ENCODE measurements at places on chromosomes 6 and 20.

DNA sequence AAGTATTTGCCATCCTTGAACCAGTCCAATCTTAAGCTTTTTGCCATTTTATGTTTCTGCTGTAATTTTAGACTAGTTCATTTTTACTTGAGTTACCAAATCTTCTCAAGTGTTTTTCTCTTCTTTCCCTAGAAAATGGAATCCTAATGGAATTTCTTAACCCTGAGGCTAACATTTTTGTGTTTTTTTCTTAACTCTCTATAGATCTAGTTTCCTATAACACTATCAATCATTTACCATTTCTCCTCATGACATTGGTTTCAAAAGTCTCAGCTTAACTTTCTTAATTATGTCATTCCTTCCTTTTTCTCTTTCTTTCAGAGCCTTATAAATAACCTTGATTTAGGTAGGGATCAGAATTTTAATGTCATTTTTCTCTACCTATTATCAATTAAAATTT lies 54.8 kb downstream of the SENP6 start:
- DNase-seq = no peak

GRCh38 chr6:129370268-129370916 lies 339.6 kb downstream of the ARHGAP18 start:
- peak; percentile 45 for DNase-seq

- DNase-seq = no peak
These were observed 18.4 kb downstream of the GNL1 start for GRCh38 chr6:30537931-30538330.

GRCh38 chr6:131101911-131102680 lies 33.2 kb upstream of the AKAP7 start:
- DNase-seq = peak; percentile 49

- DNase-seq = no peak
These were observed 80.3 kb upstream of the BMP5 start for GRCh38 chr6:55955684-55956083.

DNA sequence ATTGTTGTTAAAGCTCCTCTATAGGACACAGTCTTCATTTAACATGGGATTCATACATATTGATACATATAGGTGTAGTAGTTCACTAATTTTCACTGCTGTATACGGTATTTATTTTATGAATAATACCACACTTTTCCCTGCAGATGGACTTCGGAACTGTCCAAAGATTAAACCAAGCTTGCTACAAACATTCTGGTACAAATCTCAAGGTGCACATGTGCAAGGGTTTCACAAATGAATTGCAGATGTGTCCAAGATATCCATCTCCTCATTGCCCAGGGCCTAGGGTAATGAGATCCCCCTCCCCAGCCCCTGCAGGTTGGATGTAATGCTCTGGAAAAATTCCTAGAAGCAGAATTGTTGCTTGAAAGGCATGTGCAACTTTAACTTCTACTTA lies 31.4 kb downstream of the DTNBP1 start:
- DNase-seq = no peak

DNA sequence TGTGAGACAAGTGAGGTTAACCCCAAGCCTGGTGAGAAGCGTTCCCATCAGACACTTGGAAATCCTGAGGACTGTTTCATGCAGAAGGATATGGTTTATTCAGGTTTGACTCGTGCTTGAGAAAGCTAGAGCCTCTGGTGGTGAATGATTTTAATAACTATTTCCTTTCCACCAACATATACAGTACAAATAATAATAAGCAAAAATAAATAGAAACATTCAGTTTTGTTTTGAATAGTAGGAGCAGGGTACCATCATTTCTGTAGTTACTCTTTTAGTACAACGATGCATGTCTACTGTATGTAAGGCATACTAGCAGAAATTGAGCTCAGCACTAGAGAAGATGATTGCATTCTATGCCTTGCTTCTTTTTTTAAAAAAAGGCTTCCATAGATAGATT lies 33.5 kb downstream of the PLG start:
- DNase-seq = no peak

- DNase-seq = no peak
These were observed 28.7 kb upstream of the RPS6KA2 start for GRCh38 chr6:166655713-166656229.

- no peak for DNase-seq
These were observed 101.3 kb downstream of the MYB start for GRCh38 chr6:135282395-135282794.

- no peak for DNase-seq
These were observed 34.7 kb downstream of the CPNE5 start for GRCh38 chr6:36804563-36804962.

DNA sequence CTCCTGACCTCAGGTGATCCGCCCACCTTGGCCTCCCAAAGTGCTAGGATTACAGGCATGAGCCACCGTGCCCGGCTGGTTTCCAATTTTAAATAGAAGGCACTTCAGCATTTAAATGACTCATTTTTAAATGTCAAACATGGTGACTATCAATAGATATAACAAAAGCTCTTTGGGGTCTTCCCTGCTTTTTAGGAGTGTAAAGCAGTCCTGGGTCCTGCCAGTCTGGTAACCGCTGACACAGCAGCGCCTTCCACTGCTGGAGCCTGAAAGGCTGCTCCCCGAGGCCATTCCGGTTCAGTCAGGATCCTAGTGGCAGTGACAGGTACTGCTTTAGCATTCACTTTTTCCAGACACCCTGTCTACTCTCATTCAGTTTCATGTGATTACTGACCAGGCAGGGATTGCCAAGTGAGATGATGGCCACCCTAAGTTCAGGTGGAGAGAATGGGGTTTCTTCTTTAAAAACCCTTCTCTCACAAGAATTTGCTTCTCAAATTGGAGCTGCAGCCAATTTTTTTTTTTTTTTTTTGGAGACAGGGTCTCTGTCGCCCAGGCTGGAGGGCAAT lies 5.1 kb downstream of the DIDO1 start:
- DNase-seq = peak; percentile 61

GRCh38 chr20:61288331-61288784 lies 36.3 kb downstream of the CDH4 start:
- DNase-seq = no peak

- DNase-seq = peak; percentile 50
These were observed 50.9 kb upstream of the FAM184A start for GRCh38 chr6:119129148-119129967.

DNA sequence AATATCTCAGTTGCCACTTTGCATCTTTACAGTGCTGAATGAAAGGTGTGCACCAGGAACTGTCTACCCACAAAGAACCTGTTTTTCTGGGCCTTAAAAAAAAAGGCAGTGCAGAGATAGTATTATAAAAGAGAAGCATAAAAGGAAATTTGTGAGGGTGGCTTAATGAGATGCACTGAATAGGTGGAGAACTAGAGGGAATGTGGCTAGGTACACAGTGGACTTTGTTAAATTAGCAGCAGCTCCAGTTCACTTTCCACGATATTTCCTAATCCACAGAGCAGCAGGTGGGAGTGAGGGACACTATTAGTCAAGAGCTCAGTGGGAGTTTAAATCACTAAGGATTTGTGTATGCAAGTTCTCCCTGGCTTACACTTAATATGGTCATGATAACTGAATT lies 38.8 kb downstream of the MAP7 start:
- DNase-seq = no peak

DNA sequence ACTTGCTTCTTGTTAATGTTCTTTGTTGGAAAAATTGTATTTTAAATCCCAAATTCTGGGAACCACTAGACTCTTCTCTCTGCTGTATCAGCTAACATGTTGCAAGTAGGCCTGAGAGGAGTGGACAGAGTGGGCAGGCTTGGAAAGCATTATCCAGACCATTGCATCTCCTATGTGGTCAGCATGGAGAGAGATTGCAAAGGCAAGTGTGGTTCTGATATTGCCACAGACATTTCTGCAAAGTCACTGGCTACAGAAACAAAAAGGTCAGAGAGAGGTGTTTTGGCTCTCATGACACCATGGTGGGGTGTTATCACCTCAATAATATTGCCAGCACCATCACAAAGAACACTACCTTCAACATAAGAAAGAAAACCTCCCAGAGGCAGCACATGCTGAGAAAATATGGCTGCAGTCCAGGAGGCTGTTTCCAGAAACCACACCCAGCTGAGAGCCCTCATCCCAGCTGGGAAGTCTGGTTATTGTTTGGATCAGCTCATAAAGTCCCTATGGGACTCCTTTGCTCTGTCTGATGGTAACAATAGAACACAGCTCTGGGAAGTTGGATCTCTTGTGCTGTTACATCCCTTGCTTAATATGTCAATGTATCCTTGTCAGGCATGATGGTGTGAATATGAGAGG lies 78.2 kb upstream of the TBX18 start:
- no peak for DNase-seq

DNA sequence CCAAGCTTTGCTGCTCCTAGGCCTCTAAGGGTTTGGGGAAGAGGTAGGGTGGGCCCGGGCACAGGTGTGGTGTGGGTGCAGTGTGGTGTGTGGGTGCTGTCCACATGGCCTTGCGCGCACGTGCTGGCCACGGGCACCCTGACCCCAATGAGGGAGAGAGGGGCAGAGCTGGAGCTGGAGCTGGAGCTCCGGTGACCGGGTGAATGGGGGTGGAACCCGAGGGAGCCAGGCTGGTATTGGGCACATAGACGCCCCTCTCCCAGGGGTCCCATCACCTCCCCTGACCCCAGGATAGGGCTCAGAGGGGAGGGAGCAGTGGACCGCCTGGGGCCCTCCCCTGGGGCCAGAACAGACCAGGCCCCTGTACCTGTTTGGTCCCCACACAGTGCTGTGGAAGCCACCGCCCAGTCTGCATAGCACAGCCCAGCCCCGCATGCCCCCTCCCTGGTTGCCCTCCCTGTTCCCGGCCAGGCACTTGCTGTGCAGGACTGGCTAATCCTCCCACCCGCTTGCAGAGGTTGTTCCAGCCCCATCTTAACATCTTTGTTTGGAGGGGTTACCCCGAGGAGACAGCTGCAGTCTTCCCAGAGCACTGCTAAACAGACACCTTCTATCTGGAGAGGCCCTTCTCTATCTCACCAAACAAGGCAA lies 984 bp downstream of the ADAM33 start:
- no peak for DNase-seq

GRCh38 chr20:4244700-4245485 lies 229.5 kb upstream of the RNF24 start:
- DNase-seq = no peak

DNA sequence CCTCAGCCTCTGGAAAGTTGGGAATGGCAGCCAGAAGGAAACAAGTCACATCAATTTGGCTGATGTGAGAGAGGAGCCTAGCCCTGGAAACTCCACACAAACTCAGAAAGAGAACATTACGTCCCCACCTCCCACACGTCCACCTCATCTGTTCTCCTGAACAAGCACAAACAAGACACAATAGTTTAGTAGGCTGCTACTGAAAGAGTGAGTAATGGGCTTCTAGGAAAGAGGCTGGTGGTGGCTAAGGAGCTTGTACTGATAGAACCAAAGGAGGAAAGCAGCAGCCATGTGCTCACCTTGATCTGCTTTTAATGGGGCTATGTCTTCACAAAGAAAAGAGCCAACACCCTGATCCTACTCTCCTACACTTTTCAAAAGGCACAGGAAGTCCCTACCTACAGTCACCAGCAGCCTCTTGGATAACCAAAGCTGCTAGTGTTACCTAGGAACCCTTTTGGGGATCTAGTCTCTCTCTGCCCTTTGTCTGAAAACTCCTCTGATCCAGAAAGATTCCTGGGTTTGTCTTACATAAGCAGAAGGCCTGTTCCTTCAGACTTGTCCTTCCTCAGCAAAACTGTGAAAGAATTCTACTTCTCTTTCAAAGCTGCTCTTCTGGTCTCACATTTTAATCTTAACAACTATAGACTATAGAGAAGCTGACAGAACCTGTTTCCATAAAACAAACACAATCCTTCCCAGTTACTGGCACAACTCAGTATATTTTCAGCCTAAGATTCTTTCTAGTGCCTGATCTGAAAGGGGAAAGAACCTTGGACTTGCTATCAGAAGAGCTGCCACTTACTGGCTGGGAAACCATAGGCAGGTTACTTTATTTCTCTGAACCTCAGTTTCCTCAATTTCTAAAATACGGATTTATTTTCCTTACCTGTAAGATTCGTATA lies 3.1 kb downstream of the PLAGL2 start:
- no peak for DNase-seq

- no peak for DNase-seq
These were observed 31.6 kb downstream of the CD83 start for GRCh38 chr6:14149053-14149738.

- no peak for DNase-seq
These were observed 17.5 kb downstream of the COL11A2 start for GRCh38 chr6:33174784-33175183.

DNA sequence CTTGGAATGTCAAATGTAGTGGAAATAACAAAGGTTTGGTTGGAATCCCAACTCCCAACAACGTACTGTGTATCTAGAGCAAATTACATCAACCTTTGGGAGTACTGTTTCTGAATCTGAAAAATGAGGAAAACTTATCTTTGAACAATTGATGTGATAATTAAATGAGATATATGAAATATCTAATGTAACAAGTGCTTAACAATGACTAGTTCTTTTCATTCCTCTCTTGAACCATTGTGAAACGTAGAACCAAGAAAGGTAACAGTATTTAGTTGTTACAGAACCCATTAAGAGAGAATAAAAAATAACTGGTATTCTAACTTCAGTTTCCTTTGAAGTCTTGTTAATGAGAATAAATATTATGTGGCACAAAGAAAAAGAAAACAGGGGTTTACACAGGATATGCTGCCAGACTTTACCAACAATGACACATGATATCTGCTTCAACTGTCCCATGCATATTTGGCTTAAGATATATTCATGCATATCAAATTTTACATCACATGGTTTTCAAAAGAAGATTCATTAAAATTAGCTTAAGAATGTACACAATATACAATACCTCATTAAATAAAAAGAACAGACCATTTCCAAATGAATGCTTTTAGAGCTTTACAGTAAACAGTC lies 111.8 kb downstream of the ATG5 start:
- no peak for DNase-seq

- no peak for DNase-seq
These were observed 98.4 kb downstream of the ALDH8A1 start for GRCh38 chr6:134851548-134851947.

DNA sequence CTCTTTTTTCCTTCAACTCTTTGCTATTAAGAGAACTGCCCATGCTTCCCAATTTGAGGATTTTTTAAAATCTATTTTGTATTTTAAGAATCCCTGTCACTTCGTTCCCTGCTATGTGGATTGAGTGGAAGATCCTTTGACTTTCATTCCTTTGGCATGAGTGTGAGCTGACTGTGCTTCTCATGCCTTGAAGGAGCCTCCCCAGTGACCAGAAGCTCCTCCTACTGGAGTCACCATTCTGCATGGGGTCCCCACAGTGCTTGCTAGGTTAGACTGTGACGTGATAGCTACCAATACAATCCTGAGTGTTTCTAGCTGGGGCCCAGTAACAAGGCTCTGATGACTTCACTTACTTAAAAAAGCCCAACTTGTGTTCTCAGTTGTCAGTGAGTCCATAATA lies 104.4 kb upstream of the LAMP5 start:
- DNase-seq = no peak

DNA sequence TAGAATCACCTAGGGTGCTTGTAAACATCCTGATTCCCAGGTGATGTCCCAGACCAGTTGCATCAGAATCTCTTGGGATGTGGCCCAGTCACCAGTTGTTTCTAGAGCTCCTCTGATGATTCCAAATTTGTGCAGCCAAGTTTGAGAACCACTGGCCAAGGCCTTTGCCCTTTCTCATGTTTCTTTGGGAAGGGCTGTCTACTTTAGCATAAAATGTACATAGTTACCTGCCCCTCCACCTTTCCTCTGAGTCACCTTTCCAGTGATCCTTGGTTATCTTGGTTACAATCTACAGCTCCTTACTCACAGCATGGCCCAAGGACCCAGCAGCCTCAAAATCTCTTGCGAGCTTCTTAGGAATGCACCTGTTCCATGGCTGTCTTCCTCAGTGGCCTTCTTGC lies 266.4 kb upstream of the PRND start:
- DNase-seq = no peak

Data from Caki2 (cell line).